ENCODE measurements at places on chromosomes 11 and 22.

- DNase-seq: no peak
Observed at GRCh38 chr11:130710497-130711012, 205.7 kb downstream of the SNX19 start.

DNA sequence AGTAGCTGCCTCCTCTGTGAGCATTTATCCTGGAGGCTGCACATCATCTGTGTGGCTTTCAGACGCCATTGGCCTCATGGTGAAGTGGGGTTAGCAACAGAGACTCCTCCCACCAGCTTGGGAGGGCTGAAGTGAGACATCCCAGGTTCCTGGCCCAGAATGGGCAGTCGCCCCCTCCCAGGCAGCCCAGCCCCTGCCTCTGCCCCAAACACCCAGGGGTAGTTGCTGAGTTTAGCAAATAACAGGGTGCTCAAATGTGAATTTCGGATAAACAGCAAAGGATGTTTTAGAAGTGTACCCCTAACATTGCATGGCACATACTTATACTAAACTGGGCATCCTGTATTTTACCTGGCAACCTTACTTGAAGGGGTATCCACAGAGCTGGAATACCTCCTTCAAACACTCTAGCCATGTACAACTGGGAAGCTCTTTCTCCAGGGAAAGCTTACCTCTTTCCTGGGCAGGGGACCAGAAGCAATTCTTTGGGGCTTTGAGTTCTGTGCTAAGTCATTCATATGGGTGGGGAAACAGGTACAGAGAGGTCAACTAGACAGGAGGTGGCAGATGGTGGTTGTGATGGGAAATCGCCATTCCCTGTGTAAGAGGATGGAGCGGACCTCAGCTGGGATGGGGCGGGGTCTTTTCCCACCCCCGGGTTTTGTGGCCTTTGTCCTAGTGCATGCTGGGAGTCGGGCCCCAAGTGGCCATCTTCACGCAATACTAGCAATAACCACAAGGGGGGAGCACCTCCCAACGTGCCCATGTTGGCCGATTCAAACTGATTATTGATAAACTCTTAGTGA, 19.3 kb downstream of the MTFP1 start:
- DNase-seq: peak; percentile 7

DNA sequence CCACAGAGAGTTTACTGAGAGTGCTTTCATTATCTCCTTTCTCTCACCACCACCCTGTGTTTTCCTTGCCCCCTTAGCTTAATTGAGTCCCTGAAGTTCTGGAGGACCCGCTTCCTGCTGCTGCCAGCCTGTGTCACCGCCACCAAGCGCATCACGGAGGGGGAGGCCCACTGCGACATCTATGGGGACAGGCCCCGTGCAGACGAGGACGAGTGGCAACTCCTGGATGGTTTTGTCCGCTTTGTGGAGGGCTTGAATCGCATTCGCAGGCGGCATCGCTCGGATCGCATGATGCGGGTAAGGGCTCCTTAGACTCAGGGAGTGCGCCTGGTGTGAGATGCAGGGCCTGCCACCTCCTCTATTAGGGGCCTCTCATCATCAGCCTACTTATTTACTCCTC, 91.1 kb downstream of the DEPDC5 start:
- DNase-seq: no peak

DNA sequence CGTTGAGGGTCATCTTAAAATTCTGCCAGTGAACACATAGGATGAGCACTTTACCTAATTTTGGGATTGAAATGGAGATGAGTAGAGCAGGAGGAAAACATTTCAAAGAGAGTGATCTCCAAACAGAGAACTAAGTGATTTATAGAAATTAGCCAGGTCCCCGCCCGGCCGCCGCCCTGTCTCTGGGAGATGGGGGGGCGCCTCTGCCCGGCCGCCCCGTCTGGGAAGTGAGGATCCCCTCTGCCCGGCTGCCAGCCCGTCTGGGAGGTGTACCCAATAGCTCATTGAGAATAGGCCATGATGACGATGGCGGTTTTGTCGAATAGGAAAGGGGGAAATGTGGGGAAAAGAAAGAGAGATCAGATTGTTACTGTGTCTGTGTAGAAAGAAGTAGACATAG, 276.7 kb upstream of the C11orf87 start:
- no peak for DNase-seq

DNA sequence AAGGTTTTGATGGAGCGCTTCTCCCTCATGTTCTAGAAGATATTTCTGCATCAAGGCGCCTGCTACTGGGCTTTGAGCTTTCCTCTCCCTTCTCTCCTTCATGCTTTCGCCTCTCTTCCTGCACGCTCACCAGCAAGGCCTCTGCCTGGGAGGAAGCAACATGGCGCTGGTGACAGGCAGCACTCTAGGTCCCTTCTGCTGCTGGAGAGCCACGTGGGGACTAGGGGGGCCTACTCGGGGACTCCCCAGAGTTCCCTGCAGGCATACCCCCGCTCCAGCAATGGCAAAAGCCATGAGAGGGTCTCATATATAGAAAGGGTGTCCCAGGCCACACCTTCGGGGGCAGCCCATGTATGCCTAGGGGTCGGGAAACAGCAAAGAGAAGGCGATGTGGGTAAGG, 49.7 kb downstream of the GRIK4 start:
- no peak for DNase-seq

DNA sequence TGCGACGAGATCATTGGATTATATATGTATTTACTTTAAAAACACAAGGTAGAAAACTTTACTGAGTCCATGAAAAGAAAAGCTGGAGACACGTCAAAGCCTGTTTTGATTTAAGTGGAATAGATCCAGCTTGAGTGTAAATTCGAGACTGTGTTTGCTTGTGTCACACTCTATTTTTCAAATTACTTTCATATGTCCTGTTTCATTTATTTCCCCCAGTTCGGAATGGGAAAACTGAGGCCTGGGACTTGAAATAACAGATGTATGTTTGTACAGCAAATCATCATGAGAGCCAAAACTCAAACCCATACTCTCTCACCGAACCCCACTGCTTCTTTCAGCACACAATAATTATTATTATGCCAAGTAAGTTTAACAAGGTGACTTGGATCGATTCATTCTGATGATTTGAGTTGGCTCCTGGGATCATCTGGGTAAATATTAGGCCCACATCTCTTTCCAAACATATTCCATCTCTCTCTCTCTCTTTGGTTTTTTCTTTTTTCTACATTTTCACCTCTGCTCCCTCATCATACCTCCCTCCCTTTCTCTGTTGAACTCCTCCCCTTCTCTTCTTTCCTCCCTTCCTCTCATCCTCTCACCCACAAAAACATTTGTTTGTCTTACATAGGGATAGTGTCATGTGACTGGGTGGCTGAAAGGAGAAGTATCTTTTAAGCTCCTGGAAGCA, 21.2 kb downstream of the FZD4 start:
- no peak for DNase-seq

GRCh38 chr11:84383576-84383975, 1097.4 kb upstream of the CCDC90B start:
- DNase-seq: no peak

DNA sequence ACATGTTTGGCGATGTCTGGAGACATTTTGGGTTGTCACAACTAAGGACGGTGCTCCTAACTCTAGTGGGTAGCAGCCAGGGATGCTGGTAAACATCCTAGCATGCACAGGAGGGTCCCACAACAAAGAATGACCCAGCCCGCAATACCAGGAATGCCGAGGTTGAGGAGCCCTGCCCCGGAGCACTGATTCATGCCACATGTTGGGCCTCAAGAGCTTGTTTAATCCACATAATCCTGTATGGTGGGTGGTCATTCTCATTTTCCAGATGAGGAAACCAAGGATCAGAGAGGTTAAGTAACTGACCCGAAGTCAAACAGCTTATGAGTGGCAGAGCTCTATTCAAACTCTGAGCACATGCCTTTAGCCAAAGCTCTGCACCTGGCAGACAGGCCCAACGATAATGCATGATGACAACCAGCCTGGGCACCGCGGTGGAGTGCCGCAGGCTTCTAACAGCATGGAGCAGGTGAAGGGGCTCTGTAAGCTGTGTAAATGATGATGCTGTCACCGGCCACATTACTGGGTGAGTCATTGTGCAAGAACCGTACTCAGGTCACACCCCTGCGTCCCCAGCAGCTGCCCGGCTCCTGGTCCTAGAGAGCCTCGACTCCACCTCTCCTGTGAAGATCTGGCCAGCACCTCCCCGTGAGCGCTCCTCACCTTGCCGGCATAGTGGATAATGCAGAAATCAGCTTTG, 58.6 kb downstream of the APOL1 start:
- DNase-seq: no peak

DNA sequence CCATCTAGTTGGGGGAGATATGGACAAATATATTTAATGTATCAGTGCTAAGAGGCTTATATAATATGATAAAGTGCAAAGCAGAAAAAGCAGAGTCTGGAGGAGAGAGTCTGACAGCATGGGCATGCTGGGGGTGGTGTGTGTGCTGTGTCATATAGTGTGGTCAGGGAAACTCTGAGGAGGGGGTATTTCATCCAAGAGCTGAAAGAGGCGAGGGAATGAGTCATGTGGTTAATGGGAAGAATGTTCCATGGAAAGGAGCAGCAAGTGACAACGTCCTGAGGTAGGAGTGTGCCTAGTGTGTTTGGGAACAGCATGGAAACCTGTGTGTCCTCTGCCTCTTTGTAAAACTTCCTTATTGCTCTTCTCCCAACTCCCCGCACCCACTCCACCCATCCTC, 38.0 kb downstream of the EIF3F start:
- DNase-seq: no peak

DNA sequence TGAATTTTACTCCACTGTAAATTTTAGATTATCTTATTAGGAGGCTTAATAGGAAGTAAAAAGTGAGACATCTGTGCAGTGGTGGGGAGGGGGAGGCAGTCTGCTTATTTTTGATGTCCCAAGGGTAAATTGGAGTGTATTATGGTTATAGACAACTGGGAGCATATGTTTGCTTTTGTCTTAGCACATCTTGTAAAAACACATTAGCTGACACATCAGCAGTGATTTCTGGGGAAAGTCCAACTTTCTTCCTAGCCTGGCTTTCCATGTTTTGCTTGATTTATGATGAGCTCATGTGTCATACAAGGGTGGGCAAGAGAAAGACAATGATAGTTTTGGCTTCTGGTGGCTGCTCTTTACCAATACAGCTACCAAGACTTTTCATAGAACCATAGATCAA, 4.0 kb downstream of the ANO3 start:
- DNase-seq: no peak

DNA sequence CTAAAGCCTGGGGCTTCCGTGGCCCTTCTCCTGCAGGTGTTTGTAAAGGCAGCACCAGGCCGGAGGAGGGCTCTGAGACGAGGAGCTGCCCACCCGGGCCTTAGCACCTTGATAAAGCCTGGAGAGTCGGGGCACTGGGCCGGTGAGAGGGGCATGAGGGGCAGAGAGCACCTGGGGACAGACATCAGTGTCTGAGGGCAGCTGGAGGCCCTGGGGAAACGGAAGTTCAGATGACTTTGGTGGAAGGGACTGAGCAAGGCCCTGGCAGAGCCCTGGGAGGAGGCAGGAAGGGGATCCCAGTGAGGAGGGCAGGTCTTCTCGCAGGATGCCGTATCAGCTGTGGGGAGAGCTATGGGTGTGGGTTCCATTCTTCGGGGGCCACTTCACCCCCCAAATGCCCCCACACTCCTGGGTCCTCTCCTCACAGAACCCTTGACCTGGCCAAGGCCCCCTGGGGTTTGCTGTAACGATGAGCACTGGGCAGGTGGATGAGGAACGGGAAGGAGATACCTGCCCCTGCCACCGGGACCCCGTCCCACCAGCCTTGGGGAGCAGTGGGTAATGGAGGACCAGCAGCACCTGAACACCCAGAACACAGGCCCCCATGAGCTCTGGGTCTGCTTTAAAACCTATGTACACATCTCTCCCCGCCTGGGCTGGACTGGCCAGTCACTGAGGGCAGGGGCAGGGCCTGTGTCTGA, 7.4 kb downstream of the C1QTNF6 start:
- no peak for DNase-seq

DNA sequence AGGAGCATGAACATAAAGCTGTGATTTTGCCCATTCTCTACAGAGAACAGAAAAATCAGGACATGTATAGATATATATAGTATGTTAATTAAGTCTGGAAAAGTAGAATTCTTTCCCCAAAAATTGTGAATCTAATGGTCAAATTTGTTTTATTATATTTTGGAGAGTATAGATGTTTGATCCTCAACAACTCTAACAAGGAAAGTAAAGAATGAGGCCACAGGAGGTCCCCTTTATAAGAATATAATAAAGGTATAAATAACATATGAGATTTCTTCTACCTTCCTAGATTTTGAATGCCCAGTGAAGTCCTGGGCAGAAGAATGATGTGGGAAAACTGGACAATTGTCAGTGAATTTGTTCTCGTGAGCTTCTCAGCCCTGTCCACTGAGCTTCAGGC, at the start of gene OR10A4:
TSS of gene OR10A4 (plus strand) at position 301 of the 400 bp plus-strand sequence. CDS start at position 324, 23 bp downstream.
- no peak for DNase-seq

- DNase-seq: no peak
Observed at GRCh38 chr11:86460461-86461385, 86.0 kb downstream of the CCDC81 start.

GRCh38 chr11:123537726-123538125, 107.7 kb downstream of the GRAMD1B start:
- DNase-seq: no peak

DNA sequence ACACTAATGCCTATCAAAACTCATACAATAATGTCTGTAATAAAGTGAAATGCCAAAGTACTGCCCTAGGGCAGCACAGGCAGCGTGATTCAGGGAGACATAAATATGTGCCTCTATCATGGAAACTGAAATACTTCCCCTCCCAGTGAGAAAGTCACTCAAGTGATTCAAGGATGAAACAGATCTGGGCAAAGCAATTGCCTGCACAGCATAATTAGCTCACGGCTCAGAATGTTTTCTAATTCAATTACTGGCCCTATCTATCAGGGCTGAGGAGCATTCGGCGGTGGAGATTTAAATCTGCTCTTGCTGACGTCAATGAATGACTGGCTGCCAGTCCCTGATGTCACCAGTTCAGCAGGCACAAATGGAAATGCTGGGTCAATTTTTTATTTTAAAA, 27.7 kb upstream of the PPP2R1B start:
- no peak for DNase-seq

- DNase-seq: no peak
Observed at GRCh38 chr11:66467756-66468155, 1.1 kb downstream of the PELI3 start.

DNA sequence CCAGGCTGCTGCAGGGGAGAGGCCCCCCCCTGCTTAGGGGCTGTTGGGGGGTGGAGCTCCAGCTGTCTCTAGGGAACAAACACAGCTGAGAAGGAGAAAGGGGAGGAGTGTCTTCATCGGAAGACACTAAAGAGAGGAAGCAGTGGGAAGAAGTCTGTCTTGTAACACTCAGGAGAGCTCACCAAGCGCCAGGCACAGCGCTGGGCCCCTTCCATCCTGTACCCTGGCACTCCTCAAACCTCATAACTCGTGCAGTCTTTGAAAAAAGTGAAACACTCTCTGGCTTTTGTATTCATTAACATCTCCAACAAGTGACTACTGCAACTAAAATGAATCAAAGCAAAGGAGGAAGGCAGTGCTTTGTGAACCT, 67.4 kb upstream of the PRDM11 start:
- no peak for DNase-seq

- no peak for DNase-seq
Observed at GRCh38 chr22:28246397-28246796, 327.3 kb upstream of the PITPNB start.
